ENCODE measurements at places on chromosomes 2 and 18.

- DNase-seq, result no peak
These were observed 273.6 kb downstream of the SLC8A1 start for GRCh38 chr2:40178171-40178778.

DNA sequence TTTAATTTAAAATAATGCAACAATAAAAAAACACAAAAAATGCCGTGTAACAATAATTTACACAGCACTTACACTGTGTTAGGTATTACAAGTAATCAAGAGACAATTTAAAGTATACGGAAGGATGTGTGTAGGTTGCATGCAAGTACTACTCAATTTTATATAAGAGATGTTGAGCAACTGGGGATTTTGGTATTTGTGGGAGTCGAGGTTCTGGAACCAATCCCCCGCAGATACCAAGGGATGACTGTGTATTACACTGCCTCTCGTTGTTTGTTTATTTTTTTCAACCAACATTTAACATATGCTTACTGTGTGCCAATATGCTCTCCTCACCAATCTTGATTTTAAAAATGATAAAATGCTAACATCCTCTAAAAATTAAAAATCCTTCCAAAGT lies 24.8 kb downstream of the MAP3K2 start:
- DNase-seq, result no peak

DNA sequence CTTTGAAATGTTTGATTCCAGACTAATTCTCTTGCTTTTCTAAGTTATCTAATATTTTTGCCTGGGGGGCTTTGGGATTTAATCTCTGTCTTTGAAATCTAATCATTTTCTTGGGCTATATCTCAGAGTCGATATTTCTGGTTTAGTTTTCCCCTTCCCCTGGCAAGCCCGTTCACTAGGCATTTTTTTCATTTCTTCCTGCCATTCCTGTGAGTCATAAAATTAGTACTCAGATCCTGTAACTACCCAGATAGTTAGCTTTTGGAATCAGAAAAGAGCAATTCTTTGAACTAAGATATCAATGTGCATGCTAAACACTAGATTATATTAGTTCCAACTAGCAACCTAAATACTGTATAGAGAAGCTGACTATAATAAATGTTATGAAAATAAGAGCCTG lies 29.4 kb upstream of the RNF149 start:
- DNase-seq, result no peak

- DNase-seq, result no peak
These were observed 88.4 kb downstream of the EHD3 start for GRCh38 chr2:31322371-31322770.

- DNase-seq, result no peak
These were observed 19.4 kb downstream of the ZEB2 start for GRCh38 chr2:144500563-144500962.

- DNase-seq, result no peak
These were observed 91.8 kb upstream of the ST6GAL2 start for GRCh38 chr2:106977717-106978116.

- DNase-seq, result no peak
These were observed 85.9 kb downstream of the FANCL start for GRCh38 chr2:58155160-58155778.

GRCh38 chr2:98459496-98460175 lies 15.0 kb downstream of the INPP4A start:
- no peak for DNase-seq

DNA sequence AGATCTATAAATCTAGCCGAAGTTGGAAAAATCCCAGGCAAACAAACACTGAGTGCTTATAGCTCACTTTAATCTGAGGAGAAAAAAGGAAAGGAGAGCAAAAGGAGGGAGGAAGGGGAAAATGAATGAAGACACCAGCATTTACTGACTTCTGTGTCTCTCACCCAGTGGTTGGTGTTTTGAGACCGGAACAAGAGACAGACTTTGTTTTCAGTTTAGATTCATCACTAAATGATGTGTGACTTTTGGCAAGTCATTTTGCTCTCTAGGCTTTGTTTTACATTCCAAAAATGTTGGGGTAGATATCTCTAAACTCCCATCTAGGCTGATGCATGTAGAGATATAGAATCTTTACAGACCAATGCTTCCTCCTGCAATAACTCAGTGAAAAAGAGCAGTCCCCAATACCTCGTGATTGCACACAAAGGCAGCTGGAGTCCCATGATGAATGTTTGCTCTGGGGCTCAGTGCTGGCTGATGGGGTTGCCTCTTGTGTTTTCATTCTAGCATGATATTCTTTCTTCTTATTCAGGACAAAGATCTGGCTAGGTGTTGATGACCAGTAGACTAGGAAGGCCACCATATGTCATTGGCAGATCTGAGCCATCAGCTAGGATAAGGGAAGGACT lies 51.4 kb downstream of the TRIB2 start:
- no peak for DNase-seq

- no peak for DNase-seq
These were observed 49.0 kb downstream of the E2F6 start for GRCh38 chr2:11416931-11417330.

DNA sequence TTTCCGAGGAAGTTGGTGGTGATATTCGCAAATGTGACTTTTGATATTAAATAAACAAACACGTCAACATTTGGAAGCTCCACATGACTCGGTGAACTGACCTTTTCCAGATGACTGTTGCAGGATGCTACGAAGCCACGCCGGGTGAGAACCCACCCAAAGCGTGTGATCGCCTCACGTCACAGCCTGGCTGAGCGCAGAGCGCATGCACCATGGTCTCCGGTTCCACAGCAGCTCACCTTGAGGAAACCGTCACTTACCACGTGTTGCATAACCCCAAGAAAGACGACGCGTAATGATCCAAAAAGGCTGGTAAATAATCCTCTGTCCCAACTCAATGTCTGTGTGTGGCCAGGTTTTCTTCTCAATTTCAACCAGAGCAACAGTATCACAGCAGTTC lies 64.5 kb upstream of the CTDP1 start:
- DNase-seq, result no peak

DNA sequence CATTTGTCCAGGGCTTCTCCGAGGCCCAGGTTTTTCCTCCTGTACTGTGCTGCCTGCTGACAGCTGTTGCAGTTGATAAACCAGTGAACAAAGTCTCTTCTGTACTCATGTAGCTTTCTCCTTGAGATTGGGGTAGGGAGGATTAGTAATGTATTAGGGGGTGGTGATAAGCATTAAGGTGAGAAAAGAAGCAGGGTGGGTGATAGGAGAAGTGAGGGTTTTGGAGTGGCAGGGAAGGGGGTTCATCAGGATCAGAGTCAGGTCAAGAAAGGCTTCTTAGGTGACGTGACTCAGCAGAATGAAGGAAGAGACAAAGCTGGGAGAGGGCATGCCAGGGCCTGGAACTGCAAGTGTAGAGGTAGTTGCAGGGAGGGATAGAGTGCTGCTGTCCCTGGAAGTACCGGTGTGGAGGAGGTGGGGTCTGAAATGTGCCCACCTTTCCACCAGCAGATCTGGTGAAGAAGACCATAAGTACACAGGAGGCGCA lies 48.7 kb downstream of the PKP4 start:
- no peak for DNase-seq

- no peak for DNase-seq
These were observed 69.9 kb upstream of the STK39 start for GRCh38 chr2:168317282-168317681.

DNA sequence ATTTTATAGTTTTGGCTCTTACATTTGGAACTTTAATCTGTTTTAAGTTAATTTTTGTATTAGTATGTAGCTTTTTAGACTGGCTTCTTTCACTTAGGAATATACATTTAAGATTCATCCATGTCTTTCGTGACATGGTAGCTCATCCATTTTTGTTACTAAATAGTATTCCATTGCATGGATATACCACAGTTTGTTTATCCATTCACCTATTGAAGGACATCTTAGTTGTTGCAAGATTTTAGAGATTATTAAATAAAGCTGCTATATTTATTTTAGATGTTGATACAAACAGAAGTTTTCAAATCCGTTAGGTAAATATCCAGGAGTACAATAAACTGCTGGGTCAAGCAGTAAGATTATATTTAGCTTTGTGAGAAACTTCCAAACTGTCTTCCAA lies 58.0 kb upstream of the ZNF521 start:
- no peak for DNase-seq

DNA sequence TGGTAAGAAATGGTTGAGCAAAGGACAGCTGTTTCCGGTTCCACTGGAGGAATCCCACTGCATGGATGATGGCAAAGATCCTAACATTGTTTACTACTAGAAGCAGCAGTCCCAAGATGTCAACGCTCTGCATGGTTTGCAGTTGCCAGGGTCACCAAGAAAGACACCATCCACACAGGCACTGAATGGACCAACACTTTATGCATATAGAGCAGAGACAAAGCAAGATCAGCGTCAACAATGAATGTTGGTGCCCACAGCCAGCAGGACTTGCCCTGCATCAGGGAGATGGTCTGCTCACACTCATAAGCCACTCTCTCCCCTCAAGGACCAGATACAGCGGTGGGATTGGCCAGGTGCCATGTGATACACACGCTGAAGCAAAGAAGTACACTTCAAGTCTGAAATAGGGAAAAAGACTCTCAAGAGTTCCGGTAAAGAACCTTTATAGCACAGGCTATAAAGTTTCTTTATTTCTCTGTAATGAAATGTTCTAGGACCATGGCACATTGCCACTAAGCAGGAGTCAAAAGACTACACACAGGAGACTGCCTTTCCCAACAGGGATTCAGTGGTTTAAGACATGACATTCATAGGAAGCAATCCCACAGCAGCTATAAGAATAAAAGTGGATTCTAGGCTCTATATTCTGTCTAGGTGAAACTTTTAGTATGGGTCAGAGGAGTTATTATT lies 133.2 kb upstream of the EPHA4 start:
- no peak for DNase-seq

DNA sequence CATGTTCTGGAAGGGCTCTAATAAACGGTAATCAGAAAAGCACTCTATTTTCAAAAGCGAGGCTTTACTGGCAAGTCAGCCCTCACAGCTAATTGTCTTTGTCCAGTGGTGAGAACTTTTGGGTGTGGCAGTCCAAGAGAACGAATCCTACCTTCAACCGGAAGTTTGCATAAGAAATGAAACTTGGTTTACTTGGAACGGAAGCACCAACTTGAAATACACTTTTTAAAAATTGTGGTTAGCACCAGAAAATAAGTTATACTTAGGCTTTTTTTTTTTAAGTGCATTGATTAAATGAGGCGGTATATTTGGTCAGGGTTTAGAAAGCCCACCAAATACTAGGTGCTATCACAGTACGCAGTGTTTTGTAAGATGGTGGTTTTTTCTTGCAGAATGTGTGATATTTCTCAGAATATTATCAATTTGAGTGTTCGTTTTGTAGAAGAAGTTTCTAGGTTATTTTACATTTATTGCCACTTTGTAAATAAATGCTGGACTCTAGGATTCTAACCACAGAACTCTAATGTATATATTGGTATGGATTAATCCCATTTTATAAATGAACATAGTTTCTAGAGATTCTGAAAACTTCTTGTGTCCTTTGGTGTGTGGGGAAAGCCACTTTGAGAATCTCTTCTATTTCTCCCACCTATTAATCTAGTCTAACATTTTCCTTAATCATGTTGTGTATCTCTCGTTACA lies 1.2 kb downstream of the MYL12A start:
- DNase-seq, result peak; percentile 11

GRCh38 chr18:44904768-44905167 lies 224.1 kb downstream of the SETBP1 start:
- no peak for DNase-seq

- no peak for DNase-seq
These were observed 16.5 kb downstream of the STRN start for GRCh38 chr2:36949845-36950244.
